Right renal cortex interstitium (tissue), 3 donors: ENCODE measurements at places on chromosomes 13 and 19. TPM values are rescaled to one million over a fixed set of nuclear protein-coding genes. Genes with fewer than 3 reads are reported as not detected.

SAMD1 gene
- 30.6 TPM for polyA plus RNA-seq

NR1H2 gene
- polyA plus RNA-seq: 28.8 TPM

LGALS4 gene
- 0.72 TPM for polyA plus RNA-seq

ELSPBP1 gene
- polyA plus RNA-seq: not detected

SYNE4 gene
- polyA plus RNA-seq: 9.8 TPM

USHBP1 gene
- 4.6 TPM for polyA plus RNA-seq

RAX2 gene
- not detected for polyA plus RNA-seq

ZNF90 gene
- 12.3 TPM for polyA plus RNA-seq

KEAP1 gene
- 89.1 TPM for polyA plus RNA-seq

PTGER1 gene
- polyA plus RNA-seq: 3.7 TPM

SEMA6B gene
- polyA plus RNA-seq: 2.7 TPM

CYP2A7 gene
- polyA plus RNA-seq: not detected

CCL25 gene
- 0.22 TPM for polyA plus RNA-seq

CABP5 gene
- polyA plus RNA-seq: not detected

ODAD3 gene
- 1.5 TPM for polyA plus RNA-seq
